ENCODE measurements at places on chromosomes 16 and 17.

- no peak for DNase-seq
These were observed 26.5 kb upstream of the SLC25A19 start for GRCh38 chr17:75315541-75316243.

- no peak for DNase-seq
These were observed 353.8 kb upstream of the HSBP1 start for GRCh38 chr16:83453977-83454376.

- DNase-seq, result no peak
These were observed 1.7 kb downstream of the EMP2 start for GRCh38 chr16:10578474-10579316.

DNA sequence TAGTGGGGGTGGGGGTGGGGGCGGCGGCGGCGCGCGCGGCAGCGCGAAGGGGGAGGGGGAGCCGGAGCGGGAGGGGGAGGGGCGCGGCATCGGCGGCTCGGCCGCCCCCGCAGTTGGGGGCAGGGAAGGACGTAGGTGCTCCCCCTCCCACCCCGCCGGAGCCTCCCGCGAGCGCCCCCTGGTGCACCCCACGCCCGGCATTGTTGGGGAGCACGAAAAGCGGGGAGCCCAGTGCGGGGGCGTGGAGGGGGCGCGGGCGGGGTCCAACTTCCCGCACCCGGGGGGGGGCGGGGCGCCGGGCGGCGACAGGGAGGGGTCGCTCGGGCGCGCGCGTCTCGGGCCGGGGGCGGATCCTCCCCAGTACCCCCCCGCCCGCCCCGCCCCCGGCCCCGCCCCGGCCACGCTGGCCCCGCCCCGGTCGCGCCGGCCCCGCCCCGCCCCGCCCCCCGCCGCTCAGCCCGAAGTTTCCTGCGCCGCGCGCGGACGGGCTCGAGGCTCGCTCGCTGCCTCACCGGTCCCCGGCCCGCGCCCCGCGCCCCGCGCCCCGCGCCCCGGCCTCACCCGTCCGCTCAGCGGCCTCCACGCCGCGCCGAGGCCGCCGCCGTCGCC, at the start of gene CACNA1H:
CACNA1H (plus strand) TSS at position 456 of the 609 bp plus-strand sequence. CDS start 632 bp downstream, outside the sequence.
- peak; percentile 43 for DNase-seq

DNA sequence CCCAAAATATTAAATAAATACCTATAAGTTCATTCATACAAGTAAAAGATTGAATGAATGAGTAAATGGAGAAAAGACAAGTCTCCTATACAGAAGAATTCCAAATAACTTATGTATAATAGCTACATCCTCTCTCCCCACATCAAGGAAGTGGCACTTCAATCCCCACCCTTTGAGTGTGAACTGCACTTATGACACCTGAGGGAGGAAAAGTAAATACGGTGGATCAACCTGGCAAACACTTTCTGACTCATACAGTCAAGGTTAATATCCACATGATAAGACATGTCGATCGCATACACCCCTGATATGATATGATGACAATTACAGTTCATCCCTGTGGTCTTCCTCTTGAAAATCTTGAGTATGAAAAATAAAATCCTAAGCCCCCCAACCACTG, 18.0 kb downstream of the SLFN12L start:
- no peak for DNase-seq

DNA sequence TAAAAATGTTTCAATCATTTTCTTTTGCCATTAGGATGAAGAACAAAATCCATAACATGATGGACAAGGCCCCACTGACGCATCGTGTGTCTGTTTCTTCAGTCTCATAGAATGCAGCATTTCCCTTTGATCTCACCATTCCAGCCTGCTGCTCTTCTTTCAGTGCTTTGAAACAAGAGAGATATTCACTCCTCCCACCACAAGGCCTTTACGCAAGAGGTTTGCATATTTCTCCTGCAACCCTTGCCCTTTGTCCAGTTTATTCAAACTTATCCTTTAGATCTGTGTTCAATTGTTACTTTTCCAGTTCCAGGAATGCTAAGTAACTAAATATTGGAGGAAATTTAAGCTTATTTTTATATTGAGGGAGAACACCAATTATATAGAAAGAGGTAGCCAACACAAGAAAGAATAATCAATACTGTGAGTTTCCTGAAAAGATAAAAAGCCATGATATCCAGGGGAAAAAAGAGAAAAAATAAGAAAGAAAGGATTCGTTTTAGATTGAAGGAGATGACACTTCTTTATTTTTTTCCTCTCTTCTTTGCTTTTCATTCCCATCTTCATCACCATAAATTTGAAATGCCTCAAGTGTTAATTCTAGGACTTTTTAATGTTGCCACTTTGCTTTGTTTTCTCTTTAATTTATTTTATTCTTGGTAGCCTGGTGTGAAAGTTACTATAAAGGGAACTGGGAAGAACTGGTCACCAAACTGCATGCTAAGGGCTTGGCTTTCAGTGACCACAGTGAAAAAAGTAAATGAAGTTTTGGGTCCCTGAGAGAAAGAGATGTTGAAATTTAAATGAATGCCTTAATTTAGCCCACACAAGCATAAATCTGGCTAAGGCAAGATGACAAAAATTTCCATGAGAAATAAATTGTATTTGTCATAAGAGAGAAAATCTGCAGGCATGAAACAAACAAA, 102.1 kb downstream of the KIF2B start:
- no peak for DNase-seq

DNA sequence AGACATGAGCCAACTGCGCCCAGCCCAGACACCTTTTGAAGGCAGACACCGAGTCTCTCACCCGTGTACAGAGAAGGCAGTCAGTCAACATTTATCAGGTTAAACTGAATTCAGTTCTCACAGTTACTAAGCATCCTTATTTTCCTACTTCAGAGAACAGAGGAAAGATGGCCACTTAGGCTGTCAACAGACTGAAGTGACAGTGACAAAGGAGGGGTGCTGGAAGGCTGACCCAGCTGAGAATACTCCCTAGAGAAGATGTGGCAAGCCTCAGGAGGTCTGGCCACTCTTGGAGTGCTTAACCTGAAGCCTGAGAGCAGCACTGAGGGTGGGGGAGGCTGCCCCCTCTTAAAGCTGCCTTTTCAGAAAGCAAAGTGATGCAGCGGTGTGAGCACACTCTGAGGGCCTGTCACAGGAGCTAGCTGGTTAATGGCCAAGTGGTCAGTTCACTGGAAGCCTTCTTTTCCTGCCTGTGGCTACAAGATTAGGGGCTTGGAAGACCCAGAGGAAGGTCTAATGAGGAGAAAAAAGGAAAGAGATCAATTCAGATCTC, 51.0 kb upstream of the SREBF1 start:
- DNase-seq, result no peak

DNA sequence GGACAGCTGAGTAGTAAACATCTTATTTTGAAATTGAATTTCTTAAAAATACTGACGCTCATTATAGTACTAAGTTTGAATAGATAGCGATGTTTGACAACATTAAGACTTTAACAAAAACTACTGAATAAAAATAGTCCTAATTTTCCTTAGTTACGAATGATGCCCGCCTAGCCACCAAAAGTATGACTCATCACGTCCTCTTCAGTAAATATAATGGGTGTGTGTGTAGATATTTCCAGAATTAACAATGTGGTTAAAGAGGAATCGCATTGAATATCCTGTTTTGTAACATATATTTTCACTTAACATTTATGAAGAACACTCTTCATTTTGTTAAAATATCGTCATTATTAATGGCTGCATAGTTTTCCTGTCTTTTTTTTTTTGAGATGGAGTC, 187.6 kb downstream of the MYO1D start:
- no peak for DNase-seq

DNA sequence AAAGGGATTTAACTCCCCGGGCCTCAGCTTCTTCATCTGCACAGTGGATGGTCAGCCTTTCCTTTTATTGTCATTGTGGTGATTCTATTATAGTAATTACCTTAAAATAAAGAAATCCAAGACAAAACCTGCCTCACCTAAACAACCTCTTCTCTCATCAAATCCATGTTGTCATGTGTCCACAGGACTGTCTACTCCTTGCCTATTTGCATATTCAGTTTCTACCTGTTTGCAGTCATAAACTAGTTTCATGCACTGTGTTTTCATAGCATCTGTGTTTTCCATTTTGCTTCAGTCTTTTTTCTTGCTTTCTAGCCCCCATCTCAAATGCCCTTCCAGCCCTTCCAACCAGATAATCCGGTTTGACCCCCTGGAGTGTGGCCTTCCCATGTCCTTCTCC, 44.3 kb upstream of the CPNE2 start:
- no peak for DNase-seq

- peak; percentile 40 for DNase-seq
These were observed 23.2 kb downstream of the ZNF213 start for GRCh38 chr16:3158026-3158509.

GRCh38 chr17:64780096-64781013, 118.2 kb upstream of the SMURF2 start:
- peak; percentile 67 for DNase-seq

GRCh38 chr16:49278944-49279725, 2.5 kb downstream of the CBLN1 start:
- no peak for DNase-seq

DNA sequence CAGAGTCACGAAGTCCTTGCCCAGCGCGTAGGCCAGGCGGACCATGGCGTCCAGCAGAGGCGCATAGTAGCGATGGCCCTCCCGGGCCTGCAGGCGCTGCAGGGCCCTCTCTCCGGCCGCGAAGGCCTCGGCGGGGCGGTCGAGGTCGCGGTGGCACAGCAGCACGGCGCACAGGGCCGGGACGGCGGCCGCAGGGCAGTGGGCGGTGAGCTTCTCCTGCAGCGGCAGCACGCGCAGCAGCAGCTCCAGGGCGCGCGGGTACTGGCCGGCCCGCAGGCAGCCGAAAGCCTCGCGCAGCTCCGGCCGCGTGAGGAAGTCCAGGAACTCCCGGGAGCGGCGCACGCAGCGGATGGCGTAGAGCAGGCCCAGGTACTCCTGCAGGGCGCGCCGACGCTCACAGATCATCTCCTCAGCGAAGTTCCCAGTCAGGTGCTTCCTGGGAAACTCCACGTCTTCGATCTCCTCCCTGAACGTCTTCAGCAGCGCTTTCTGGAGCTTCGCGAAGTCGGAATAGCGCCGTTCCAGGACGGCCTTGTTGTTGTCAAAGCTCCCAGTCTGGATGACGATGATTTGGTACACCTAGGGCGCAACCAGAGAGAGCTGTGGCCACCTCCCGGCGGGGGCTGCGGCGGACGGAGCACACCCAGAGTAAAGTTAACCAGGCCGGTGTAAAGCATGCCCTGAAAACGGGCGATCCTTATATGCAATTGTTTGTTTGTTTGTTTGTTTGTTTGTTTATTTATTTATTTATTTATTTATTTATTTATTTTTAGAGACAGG, 7.4 kb downstream of the SNX20 start:
- no peak for DNase-seq

GRCh38 chr17:49993423-49994060, 1.5 kb downstream of the DLX3 start:
- DNase-seq, result no peak

DNA sequence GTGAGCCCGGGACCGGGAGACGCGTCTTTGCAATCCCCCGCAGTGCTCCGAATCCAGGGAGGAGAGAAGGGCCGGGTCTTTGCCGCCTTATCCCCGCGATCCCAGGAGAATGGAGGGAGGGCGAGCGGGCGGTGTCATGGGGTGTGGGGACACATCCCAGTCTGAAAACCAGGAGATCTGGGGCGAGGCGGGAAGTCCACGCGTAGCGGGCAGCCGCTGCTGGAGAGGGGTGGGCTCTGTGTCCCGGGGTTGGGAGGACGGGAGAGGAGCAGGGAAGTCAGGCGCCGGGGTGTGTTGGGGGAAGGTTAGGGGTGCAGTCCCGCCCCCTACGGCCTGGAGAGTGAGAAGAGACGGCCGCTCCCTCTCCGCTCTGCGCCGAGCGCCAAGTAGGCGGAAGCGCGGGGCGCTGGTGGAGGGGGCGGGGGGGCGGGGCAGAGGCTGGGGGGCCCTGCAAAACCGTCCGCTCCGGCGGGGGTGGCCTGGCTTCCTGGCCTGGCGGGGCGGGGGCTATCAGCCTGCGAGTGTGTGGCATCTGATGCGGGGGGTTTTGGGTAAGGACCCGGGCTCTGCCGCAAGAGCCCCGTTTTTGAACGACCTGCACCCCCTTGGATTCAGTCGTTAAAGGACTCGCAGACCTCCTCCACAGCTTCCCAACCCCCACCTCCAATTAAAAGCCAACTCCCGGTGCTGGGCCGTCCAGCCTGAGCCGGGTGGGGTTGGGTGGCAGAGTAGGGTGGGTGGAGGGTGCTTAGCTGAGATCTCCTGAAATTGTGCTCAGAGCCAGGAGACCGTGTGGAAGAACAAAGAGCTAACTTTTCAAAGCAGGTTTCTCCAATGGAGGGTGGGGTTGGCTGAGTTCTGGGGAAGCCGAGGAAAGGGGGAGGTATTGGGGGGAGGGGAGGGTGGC, 654 bp downstream of the LASP1 start:
- peak; percentile 64 for DNase-seq

- no peak for DNase-seq
These were observed 22.5 kb upstream of the C16orf78 start for GRCh38 chr16:49351096-49351487.

DNA sequence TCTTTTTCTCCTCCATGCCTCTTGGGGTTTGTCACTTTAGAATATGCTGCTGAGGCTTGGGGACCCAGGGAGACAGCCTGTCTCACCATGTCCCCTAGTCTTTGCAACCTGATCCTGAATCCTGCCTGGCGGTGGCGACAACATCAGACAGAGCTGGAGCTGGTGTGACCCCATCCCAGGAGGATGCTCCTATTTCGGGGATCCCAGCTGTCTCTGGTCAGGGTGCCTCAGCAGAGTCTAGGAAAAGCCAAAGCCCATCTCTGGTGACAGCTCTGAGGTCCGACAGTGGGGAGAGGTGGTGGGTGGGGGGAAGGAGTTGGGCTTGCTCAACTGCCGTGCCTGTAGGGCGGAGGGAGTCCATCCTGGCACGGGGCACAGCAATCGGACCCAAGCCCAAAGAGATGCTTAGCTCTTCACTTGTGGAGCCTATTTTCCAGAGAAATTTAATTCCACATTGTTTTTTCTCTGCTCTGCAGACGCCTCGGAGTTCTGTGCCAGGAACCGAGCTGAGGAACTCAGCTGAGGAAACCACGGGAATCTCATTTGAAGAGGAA, 10.3 kb upstream of the TNS4 start:
- DNase-seq, result no peak

- no peak for DNase-seq
These were observed 22.6 kb upstream of the ERN1 start for GRCh38 chr17:64152428-64153125.

- no peak for DNase-seq
These were observed 8.0 kb downstream of the POLR3K start for GRCh38 chr16:45454-45853.

DNA sequence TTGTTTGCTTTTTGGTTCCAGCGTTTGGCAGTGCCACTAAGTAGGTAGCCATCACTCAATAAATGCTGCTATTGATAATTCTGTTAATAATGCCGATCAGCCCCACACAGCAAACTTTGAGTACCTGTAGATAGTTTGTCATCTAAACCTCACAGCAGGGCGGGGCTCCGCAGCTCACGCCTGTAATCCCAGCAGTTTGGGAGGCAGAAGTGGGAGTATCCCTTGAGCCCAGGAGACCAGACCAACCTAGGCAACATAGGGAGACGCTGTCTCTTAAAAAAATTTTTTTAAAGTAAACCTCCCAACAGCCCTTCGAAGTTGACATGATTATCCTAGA, 1.6 kb downstream of the BFAR start:
- no peak for DNase-seq

Data from activated CD4-positive, CD25-positive, alpha-beta regulatory T cell treated with anti-CD3 and anti-CD28 coated beads, Interleukin-2, amount 50 U/mL, for 72 hours (primary cell).